ENCODE measurements at places on chromosomes 6 and 20.

DNA sequence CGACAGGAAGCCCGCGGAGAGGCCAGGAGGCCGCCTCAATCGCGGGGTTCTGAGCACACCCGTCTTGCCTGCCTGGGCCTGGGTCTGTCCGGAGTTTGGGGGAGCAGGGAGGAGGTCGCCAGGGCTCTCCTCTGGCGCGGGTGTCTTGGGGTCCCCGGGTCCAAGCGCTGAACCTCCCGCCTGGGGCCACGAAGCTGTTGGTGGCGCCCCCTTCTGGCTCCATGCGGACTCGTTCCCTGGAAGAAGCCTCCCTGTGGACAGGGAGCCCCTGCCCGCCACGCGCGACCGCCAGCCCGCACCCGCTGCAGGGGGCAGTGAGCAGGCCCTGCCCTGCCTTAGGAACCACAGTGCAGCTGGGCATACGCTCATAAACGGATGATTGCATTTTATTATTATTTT is 44.7 kb downstream of the MCUR1 start:
- DNase-seq: no peak

DNA sequence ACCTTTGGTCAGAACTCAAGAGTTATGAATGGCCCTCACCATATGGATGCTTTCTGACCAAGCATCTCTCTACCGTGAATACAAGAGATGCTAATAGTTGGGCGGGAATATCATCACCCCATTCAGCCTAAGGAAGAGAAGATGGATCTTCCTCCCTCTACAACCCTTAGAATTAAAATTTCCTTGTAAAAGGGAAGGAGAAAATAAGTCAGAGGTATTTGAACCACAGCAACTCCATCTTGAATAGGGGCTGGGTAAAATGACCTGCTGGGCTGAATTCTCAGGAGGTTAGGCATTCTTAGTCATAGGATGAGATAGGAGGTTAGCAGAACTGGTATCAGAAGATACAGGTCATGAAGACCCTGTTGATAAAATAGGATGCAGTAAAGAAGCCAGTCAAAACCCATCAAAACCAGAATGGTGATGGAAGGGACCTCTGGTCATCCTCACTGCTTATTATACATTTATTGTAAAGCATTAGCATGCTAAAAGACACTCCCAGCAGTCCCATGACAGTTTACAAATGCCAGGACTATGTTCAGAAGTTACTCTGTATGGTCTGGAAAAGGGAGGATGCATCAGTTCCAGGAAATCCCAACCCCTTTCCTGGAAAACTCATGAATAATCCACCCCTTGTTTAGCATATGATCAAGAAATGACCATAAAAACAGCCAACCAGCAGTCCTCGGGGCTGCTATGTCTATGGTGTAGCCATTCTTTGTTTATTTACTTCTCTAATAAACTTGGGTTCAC is 101.2 kb downstream of the DTNBP1 start:
- no peak for DNase-seq

DNA sequence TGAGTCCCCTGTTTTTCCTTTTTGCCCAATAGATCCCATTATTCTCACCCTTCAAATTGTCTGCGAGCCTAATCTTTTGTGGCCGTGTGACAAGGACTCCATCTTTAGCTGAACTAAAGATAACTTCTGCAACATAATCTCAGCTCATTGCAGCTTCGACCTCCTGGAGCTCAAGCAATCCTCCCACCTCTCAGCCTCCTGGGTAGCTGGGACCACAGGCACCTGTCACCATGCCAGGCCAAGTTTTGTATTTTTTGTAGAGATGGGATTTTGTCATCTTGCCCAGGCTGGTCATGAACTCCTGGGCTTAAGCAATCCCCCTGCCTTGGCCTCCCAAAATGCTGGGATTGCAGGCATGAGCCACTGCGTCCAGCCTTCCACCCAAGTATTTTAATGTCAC is 161.0 kb downstream of the GJA1 start:
- no peak for DNase-seq

- no peak for DNase-seq
Measured at GRCh38 chr6:6823568-6824224, 235.2 kb downstream of the LY86 start.

- no peak for DNase-seq
Measured at GRCh38 chr20:37896932-37897548, 5.9 kb upstream of the VSTM2L start.

- no peak for DNase-seq
Measured at GRCh38 chr6:170134031-170134470, 156.8 kb downstream of the DLL1 start.

- DNase-seq: no peak
Measured at GRCh38 chr6:90420500-90420899, 123.9 kb upstream of the BACH2 start.

DNA sequence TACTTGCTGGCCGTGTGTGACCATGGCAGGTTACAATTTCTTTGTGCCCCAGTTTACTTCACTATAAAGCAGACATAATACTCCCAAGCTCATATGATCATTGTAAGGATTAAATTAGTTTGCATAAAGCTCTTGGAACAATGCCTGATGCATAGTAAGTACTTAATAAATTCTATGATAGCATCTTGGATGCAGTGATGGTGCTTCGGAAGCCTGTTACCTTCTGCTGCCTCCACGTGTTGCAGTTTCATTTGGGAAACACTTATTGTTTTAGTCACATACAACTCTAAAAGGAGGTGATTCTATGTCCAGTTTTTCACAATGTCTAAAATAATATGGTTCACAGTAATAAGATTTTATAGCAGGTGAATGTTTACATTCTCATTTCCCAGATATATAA is 343.9 kb downstream of the NRN1 start:
- DNase-seq: no peak

DNA sequence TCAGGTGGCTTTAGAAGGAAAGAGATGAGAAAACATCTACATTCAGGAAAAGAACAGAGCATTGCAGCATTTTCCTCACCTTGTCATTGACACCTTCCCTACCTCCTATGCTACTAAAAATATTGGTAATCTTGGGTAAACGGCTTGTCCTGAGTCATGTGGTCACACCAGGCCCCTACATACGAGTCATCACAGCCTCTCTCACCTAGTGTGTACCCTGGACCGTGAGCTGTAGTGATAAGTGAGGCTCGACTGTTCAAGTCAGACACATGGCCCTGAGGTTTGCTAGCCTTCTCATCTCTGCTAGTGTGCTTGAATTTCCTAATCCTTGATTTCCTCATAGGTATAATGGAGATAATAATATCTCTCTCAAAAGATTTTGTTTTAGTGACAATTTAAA is 29.6 kb upstream of the TMEM244 start:
- DNase-seq: no peak

- DNase-seq: no peak
Measured at GRCh38 chr6:81465859-81466258, 286.6 kb downstream of the TENT5A start.

- no peak for DNase-seq
Measured at GRCh38 chr6:84119277-84119676, 85.7 kb downstream of the MRAP2 start.

DNA sequence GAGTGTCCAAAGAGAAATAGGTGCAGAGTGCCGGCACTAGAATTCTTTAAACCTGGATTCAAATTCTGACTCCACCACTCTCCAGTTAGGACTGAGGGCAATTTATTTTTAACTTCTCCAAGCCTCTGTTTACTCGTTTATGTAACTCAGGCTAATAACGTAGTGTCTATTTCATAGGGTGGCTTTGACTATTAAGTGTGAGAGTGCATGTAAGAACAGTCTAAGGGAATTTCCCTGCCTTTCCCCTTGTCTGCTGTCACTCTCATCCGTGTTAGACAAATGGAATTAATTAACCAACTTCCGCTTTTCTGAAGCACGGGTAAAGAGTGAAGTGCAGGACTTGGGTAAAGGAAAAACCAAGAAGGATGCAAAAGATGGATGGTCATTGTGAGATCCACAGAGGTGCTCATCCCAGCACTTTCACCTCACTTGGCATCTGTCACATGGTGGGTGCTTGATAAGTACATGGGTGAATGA is 4.1 kb upstream of the ZKSCAN8 start:
- DNase-seq: no peak

- no peak for DNase-seq
Measured at GRCh38 chr20:33673410-33674293, 576 bp downstream of the NECAB3 start.

- DNase-seq: no peak
Measured at GRCh38 chr6:20599302-20600051, 65.2 kb downstream of the CDKAL1 start.

- no peak for DNase-seq
Measured at GRCh38 chr6:129744201-129744879, 34.4 kb upstream of the ARHGAP18 start.

- DNase-seq: no peak
Measured at GRCh38 chr6:137731960-137732616, 135.0 kb upstream of the TNFAIP3 start.

DNA sequence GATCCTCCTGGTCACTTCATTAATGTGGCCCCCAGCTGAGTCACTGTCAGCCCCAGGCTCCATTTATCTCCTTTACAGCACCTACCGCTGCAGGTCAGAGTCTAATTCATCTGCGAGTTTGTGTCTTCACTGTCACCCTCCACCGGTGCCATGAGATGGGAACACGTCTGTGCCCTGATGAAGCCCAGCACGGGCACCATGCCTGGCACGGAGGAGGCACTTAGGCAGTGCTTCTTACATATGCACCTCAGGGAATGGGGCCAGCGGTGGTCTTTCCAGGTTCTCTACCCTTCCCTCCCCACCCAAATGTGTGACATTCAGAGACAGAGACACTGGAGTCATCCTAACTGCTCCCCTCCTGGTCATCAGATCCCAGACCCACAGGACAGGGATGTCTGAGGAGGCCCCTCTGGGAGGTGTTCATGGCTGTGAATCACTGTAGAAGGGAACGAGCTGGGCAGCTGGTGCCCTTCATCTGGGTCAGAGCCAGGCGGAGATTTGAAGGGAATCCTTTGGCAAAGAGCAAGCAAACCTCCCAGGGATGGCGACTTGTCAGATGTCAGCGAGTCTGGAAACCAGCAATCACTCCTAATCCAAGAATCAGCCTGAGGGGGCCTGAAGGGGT is 364.6 kb downstream of the PREX1 start:
- DNase-seq: no peak

GRCh38 chr6:157325069-157325805 is 1.9 kb upstream of the TMEM242 start:
- DNase-seq: no peak

DNA sequence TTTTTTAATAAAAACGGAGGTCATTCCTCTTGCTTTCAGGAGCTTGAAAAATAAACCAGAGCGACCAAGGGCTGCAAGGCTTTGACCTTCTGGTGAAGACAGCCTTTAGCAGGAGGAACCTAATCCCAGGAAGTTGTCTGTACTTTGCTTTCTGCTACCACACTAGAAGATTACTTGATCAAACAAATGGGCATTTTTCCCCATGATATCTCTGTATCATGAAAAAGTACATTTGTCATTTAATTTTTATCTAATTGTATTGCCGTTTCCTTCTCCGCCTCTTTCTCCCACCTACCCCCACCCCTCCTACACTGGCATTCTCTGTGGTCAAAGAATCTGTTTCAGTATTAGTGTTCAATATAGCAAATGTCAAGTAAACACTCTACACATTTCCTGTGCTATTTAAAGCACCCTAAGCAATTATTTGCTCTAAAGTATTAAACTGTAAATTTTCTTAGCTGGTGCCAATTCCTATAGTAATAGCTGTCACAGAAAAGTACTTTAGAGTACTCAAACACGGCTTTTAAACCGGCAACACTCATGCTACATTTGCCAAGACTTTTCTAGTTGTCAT is 29.7 kb downstream of the ATXN1 start:
- no peak for DNase-seq

- DNase-seq: no peak
Measured at GRCh38 chr6:18561037-18561750, 174.0 kb downstream of the RNF144B start.

- DNase-seq: no peak
Measured at GRCh38 chr6:7621761-7622160, 31.8 kb downstream of the SNRNP48 start.

DNA sequence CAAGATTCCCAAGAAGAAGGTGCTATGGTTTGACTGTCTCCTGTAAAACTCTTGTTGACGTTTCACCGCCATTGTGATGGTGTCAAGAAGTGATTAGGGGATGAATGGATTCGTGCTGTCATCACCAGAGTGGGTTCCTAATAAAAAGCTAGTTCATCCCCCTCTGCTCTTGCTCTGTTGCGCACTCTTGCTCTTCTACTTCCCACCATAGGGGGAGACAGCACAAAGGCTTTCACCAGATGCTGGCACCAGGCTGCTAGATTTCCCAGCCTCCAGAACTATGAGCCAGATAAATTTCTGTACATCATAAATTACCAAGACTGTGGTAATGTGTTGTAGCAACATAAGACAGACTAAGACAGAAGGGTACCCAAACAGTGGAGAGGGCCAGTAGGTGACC is 21.6 kb upstream of the CCDC28A start:
- no peak for DNase-seq

DNA sequence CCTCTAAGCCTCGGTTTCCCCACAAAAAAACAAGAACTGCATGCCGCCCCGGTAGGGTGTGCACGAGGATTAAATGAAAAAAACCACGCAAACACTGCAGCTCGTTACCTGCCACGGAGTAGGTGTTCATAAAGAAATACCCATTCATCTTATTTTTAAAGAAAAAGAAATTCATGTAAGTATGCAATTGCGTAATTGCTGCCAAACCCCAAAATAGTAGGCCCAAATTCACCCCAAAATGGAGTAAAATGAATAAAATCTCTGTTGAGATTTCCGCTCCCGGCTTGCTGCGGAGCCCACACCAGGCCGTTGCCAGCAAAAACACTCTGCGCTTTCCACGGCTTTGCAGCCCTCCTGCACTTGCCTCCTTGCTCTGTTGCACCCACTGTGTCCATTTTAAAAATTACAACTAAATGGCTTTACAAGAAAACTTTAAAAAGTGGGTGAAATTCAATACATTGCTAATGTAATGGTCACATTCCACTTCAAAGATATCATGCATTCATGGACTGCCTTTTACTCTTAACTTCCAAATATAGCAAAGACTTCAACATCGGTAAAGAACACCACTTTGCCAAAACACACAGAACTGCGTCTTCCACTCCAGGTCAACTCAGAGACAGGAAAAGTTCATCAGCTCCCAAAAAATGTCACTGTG is 125.0 kb downstream of the ZMYND8 start:
- no peak for DNase-seq

DNA sequence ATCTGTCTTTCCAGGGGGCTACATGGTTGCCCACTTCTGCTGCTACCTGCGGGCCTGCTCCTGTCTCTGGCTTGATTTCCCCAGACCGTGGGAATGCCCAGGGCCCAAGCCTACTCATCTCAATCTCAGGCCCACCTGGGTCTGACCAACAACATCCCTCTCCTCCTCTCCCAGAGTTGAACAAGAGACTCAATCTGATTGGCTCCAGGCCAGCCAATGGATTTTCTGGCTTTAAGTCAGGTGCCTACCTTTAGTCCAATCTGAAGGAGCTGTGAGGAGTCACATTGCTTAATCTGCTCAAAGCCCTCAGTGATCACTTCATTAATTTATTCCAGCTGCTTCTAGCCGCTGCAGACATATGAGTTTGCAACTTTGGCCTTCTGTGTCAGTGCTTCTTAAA is 162.4 kb upstream of the KCNG1 start:
- no peak for DNase-seq

GRCh38 chr6:87654875-87655454 is 47.1 kb downstream of the AKIRIN2 start:
- DNase-seq: no peak

Data from Peyer's patch (tissue), 4 donors.